ENCODE measurements at places on chromosomes 1 and 21. TPM values are rescaled to one million over a fixed set of nuclear protein-coding genes. Genes with fewer than 3 reads are reported as not detected.

The FABP3 gene
- 18.8 TPM for total RNA-seq

The CXADR gene
- total RNA-seq = 0.22 TPM

The TMEM79 gene
- total RNA-seq = not detected

The MROH7 gene
- 1.7 TPM for total RNA-seq

The KIF26B gene
- under 0.01 TPM for total RNA-seq

The KIF21B gene
- 2.1 TPM for total RNA-seq
